Ascending aorta (tissue), 2 donors: ENCODE measurements at places on chromosomes 3 and 15.

DNA sequence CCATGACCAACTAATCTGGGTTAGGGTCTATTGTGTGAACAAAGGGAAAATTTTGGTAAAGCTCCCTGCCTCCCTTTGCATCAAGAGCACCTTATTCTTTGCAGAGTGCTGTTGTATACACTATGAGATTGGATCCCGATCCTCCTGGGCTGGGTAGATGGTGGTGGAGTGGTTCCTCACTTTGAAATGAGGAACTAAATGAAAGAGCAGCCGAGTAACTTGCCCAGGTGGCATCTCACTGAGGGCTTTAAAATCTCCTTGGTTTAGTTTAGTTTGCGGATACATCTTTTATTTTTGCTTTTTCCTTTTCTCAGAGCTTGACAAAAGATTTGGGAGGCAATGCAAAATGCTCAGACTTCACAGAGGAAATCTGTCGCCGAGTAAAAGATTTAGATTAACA lies 19.4 kb downstream of the IDH3A start:
- no peak for DNase-seq

DNA sequence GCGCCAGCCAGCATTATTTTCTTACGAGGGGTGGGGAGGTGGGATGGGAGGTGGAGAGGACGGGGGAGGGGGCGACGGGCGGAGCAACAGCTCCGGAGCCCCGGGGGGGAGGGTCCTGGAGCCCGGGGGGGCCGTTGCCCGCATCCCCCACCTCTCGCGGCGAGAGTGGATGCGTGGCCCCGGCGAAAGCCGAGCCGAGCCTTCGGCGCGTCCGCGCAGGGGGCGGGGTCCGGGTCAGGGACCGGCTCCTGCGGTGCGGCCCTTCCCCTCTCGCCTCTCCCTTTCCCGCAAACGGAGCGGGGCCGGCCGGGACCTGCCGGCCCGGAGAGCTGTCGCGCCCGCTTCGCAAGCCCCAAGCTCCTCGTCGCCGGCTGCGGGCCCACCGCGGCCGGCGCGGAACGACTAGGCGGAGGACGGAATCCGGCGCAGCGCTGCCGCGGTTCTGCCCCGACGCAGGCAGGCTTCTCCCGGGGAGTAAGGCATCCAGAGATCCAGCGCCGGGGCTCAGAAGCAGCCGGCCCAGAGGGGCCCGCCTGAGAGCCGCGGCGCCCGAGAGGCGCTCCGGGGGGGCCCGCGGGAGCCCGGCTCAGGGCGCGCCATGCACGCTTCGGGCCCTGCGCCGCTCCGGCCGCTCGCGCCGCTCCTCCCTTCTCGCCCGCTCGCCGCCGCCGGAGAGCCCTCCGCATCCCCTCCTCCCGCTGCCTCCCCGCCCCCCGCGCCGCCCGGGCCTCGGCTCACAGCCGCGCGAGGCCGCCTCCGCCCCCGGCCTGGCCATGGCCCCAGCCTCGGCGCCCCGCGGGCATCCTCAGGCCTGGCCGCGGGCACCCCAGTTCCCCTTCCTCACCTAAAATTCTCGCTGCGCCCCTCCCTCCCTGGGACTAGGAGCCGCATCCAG lies 459 bp upstream of the ADCY5 start:
- no peak for DNase-seq

DNA sequence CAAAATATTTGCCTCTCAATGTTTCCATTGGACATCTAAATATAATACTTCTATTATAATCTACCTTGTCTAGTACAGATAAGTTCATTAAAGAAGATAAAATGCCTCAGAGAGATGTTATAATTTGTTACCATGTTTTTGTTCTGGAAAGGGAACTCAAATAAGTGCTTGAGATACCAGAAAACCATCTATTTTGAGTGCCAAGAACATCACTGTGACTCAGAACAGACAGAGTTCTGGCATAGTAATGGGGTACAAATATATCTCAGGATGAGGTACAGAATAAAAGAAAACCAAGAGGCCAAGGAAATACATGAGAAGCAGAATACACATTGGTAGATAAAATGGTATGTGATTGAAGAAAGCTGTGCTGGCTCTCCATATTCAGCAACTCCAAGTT lies 58.9 kb downstream of the IMPG2 start:
- DNase-seq, result no peak

GRCh38 chr3:14801031-14801430 lies 17.7 kb upstream of the FGD5 start:
- DNase-seq, result no peak

- no peak for DNase-seq
Observed at GRCh38 chr15:77584201-77584600, 48.5 kb downstream of the LINGO1 start.
